ENCODE measurements at places on chromosomes 1 and 21.

GRCh38 chr1:42335809-42336518, 929 bp upstream of the FOXJ3 start:
- no peak for DNase-seq

- DNase-seq, result no peak
Measured at GRCh38 chr21:16900685-16901084, 612.2 kb upstream of the CXADR start.

- no peak for DNase-seq
Measured at GRCh38 chr1:150150133-150151021, 661 bp downstream of the PLEKHO1 start.

GRCh38 chr1:61125263-61125662, 42.9 kb downstream of the NFIA start:
- DNase-seq, result no peak

- DNase-seq, result no peak
Measured at GRCh38 chr1:223539750-223540149, 125.8 kb downstream of the CAPN8 start.

- DNase-seq, result no peak
Measured at GRCh38 chr21:46227811-46228344, 696 bp downstream of the LSS start.

DNA sequence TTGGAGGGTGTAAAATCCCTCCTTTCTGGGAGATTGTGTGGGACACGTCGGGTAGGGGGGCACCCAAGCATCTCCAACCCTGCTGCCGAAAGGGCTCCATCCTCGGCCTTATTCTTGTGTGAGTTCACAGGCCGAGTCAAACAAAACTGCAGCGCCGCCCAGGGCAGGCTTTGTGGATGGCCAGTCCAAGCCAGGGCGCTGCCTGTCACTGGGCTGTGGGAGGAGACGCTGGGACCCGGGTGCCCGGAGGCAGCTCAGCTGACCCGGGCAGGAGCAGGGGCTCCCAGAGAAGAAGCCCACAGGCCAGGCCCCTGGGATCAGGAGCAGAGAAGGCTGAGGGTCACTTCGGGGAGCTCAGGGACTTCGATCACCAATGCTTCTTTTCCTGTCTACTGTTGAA, 31.8 kb upstream of the ARHGEF16 start:
- DNase-seq, result no peak

GRCh38 chr1:163178628-163179027, 24.1 kb downstream of the RGS5 start:
- no peak for DNase-seq

DNA sequence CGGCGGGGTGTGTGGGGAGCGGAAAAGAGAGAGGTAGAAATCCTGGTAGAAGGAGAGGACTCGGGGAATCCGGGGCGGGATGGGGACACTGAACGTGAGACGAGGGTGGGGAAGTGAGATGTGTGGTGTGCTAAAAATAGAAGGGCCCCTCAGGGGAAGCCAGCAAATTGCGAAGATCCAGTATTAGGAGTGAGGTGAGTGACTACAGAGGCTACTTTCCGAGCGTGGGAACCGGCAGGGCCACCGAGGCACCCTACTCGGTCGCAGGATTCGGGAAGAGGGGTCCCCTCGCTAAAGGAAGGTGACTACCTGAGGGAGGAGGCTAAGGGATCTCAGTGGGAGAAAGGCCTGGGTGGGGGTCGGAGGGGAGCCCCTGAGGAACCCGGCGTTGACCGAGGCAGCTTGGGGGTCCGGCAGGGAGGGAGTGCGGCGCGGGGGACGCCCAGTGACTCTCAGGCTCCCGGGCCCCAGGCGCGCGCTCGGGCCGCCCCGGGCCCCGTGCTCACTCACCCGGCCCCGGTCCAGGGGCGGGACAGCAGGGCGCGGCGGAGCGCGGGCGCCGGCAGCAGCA, 318 bp downstream of the ALDH4A1 start:
- DNase-seq, result no peak

GRCh38 chr21:35520302-35520701, 471.2 kb upstream of the RUNX1 start:
- no peak for DNase-seq

All from CD4-positive, alpha-beta T cell treated with Interleukin-15 for 4 hours (primary cell).